ENCODE measurements at places on chromosomes 5 and 9.

GRCh38 chr5:99747342-99747741, 787.8 kb upstream of the FAM174A start:
- DNase-seq, result no peak

DNA sequence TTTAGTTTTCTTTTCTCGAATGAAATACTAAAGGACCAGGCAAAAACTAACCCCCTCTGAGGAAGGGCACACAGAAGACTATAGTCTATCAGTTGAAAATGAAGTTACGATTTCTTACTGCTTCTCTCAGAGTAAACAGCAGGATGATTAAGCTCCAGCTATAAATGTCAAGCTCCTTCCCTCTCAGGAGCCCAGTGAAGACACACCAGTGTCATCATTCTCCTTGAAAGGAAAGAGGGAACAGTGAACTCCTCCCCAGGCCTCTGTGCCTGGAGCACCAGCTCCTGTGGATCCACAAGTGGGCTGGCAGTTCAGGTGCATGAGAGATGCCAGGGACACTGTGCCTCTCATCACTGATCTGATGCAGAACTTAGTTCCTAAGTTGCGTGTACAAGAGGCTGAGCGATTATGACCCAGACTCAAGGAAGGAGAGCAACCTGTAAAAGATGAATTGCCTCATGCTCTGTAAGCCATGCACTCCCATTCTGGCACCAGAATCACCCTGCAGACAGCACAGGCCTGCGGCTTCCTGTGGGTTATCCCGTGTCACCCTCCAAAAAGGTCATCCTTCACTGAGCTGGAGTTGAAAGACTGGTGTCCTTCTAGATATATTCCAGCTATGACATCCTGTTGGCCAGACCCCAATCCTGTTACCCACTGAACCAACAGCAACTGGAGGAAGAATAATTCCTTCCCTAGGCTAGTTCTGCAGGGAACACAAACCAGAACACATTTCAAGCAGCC, 394.0 kb downstream of the SEMA5A start:
- no peak for DNase-seq

GRCh38 chr9:95772320-95773052, 103.0 kb upstream of the ERCC6L2 start:
- no peak for DNase-seq

DNA sequence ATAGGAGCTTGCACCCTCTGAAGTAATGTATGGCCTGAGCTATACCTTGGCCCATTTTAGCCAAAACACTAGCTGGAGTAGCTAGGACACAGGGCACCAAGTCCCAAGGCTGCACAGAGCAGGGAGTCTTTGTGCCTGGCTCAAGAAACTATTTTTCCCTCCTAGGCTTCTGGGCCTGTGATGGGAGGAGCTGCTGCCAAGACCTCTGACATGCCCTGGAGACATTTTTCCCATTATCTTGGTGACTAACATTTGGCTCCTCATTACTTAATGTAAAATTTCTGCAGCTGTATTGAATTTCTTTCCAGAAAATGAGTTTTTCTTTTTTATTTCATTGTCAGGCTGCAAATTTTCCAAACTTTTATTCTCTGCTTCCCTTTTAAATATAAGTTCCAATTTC, 1099.2 kb downstream of the CDH18 start:
- no peak for DNase-seq

GRCh38 chr5:14364576-14365472, 216.8 kb upstream of the OTULINL start:
- no peak for DNase-seq

DNA sequence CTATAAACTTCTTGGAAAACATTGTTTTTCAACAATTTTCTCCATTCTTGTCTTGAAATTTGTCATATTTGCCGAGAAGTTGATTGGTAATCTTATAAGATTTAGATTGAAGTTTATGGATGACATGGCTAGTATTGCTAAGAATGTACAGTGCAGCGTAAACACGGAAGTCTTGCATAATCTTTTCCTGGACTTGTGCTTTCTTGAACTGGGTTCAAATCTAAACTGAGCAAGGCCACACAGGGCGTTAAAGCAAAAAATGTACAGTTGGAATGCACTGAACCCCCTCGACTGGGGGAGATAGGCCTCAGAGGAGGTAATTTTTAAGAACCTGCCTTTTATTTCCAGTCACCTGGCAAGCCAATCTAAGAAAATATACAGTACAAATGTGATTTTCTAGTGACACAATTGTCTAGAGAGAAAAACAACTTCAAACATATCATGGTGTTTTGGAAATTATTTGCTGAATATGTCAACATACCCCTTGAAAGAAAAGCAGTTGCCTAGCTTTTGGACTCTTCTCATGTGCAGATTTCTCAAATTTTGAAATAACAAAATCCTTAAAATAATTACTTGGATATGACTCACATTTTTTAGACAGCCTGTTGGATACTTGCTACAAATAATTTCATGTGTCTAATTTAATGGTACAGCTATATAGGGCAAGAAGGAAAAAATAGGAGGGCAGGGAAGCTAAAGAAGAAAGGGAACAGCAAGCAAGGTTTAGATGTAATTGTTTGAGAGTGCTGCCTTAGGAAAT, 18.5 kb upstream of the GAS1 start:
- no peak for DNase-seq

DNA sequence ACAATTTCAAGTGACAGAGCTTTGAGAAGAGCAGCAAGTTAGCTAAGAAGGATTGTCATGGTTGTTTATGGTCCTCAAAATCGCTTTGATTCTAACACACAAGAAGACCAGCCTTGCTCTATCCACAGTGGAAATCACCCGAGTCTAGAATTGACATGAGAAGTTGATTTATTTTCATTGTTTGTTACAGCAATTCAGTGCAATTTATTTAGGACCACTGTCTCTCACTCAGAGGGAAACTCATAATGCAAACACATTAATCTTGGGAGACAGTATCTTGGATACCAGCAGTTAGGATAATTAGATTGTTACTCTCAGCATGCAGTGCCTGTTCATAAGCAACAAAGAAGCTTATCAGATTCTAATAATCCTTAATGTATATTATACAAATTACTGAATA, 498.9 kb downstream of the NTRK2 start:
- DNase-seq, result no peak

DNA sequence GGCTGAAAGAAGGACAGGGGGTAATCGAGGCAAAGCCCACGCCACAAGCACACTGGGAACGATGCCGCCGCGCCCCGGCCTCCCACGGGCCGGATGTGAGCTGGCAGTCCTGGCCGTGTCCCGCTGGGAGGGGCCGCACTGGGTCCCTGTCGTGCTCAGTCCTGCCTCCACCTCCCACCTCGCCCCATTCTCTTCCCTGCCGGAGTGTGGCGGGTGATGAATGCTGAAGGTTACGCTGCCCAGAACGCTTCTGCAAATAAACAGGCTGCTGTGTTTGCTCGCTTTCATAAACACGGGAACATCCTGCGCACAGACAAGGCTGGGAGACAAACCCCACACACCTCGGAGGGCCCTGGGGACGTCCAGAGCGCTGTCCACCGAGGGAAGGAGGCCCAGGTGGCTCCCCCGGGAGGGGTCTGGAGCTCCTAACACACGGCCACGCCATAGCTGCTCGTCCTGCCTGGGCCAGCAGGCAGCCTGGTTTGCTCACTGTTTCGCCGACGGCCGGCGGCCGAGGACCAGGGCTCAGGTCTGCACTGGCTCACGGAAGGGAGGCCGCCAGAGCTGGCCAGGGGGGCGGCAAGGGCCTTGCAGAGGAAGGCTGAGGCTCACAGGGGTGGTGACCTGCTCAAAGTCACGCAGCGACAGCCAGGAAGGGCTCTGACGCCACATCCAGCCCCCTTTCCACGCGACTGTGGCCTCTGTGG, 2.3 kb downstream of the DNLZ start:
- DNase-seq, result no peak

DNA sequence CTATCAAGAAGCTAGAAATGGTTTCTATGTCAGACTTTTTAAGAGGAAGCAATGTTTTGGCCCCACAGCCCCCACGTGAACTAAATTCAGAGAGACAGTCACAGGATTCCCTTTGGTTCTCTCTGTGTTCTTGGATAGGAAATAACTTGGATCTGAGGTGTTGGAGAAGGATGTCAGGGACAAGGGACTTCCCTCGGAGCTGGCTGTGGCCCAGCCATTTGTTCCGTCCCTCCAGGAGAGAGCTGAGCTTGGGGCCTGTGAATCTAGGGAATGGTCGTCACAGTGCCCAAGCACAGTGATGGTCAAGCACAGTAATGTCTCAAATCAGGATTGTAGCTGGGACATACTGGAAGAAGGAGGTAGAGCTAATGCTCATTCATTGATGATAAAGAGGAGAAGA, 2.0 kb downstream of the C7 start:
- DNase-seq, result no peak

DNA sequence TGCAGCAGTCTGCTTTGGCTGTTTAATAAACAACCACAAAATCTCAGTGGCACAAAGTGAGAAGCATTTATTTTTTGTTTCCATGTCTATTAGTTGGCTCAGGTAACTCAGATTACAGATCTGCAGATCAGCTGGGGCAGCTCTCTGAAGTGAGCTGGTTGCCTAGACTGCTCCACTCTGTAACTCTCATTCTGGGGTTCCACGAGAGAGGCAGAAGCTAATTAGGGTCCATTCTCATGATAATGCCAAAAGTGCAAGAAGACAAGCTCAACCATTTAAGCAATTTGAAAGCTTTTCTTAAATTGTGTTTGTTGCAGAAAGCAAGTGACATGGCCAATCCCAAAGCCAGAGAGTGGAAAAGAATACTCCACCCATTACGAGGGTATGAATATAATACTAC, 13.2 kb downstream of the MEIKIN start:
- no peak for DNase-seq

- DNase-seq, result no peak
Observed at GRCh38 chr5:149073213-149073612, 10.4 kb upstream of the SH3TC2 start.

DNA sequence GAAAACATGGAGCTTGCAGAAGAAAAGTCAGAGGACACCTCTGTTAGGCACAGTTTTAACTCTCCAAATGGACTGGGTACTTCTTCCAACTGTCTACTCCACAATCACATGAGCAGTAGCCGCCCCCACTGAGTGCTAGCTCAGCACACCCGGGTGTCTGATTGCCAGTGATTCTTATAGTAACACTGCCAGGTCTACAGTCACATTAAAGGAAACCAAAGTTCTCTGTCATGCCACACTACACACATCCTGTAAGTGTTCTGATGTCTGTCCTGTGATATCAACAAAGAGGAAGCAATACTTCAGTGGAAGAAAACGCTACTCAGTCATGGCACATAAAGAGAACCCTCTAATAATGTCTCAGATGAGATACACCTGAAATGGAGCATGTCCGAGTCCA, at the start of gene HAVCR2:
HAVCR2 (minus strand) TSS at position 69 of the 400 bp plus-strand sequence; CDS start at position 8, 61 bp downstream.
- no peak for DNase-seq

- DNase-seq, result no peak
Observed at GRCh38 chr9:36866840-36867239, 167.2 kb downstream of the PAX5 start.

- no peak for DNase-seq
Observed at GRCh38 chr9:109017493-109017892, 4.2 kb upstream of the CTNNAL1 start.

DNA sequence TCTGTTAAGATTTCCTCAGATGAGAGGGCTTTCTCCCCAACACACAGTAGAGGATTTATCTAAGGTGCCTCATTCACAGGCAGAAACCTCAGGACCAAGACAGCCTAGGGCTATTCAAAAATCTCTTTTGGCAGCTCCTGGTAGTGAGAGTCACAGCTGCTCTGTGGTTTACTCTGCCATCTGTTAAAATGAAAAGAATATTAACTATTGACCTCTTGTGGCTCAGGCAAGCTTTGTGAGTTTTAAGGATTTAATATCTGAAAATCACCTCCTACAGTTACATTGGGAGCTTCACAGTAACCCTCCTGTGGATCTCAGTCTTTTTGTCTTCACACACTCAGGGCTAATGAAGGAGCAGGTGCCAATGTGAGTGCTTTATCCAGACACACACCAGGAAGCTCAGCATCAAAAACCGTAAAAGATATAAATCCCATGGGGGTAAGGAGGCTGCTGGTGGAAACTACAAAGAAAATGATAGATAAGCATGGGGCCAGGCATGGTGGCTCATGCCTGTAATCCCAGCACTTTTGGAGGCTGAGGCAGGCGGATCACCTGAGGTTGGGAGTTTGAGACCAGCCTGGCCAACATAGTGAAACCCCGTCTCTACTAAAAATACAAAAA, 29.7 kb downstream of the PPP1R2B start:
- no peak for DNase-seq

Measured in stimulated activated CD8-positive, alpha-beta memory T cell treated with anti-CD3 and anti-CD28 coated beads, Interleukin-4, amount 100 ng/mL, for 1 hour (primary cell).